Stimulated activated CD8-positive, alpha-beta memory T cell treated with anti-CD3 and anti-CD28 coated beads, Interleukin-7, amount 100 ng/mL, for 1 hour (primary cell): ENCODE measurements at places on chromosomes 11 and 22.

DNA sequence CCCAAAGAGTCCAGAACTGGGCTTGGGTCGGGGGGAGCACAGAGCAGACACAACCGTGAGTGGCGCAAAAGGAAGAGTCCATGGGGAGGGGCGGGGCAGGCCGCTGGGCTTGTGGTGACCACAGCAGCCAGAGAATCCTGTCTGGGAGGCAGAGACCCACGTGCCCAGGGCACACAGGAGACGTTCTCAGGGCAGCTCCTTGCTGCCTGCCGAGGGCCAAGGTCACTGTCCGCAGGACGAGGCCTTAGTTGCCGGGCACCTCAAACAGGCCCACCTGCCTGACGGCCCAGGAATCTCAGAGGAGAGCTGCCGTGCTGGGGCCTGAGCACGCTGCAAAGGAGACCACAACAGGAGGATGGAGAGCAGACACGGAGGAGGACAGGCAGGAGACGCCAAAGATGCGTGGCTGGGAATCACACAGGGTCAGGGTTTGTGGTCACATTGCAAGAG lies 87.8 kb downstream of the MYEOV start:
- no peak for DNase-seq

DNA sequence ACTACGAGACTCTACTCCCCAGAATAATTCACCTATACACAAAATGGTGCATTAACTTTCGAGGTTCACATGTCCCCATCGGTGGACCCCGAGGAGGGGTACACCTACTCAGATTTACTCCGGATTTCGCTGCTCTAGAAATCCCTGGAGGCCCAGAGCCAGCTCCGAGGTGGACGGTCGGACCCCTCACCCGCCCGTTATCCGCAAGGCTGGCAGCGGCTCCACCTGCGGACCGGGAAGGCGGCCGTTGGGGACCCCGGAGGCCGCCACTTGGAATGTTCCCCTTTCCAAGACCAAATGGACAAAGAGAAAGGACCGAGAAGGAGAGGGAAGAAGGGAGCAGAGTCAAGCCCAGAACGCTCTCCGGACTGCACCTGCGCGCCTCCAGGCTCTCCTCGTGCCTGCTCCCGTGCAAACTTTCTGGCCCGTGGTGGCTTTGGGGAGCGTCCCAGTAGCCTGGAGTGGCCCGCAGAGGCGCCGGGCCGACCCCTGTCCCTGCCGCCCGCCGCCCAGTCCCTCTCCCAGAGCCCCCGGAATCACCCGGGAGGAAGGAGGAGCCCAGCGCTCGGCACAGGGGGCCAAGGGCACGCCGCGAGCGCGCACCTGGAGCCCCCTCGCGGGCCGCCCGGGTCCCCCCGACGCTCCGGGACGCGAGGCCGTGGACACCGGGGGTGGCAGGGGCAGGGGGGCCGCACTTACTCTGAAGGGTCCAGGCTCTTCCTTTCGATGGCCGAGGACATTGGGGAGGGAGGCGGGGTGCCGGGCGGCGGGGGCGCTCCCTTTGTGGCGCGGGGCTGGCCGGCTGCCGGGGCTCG lies 23.0 kb downstream of the LMO2 start:
- DNase-seq, result no peak

GRCh38 chr22:29184849-29185490 lies 20.7 kb upstream of the EMID1 start:
- no peak for DNase-seq

DNA sequence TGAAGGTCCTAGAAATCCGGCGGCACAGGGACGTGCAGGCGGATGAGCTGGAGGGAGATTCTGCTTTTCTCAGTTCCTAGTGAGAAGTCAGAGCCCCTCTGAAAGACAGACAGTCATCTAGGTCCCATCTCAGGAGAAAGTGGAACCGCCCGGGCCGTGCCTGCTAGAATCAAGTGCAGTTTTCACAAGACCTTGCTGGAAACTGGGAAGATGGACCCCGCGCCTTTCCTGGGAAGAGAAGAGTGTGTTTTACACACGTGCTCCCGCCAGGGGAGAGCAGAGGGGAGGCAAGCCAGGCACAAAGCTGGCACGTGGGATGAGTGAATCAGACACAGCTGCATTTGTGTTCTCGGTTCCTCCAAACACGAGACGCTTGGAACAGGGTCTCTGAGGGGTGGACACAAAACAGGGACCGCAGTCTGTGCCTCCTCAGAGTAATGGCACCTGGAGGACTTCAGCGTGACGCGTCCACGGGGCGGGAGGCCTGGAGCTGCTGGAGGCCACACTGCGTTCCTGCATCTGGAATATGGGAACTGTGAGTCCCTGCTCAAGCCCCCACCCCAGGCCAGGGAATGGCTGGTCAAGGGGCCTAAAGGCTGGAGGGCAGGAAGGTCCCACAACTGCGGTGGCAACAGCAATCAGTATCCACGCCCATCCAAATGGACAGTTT lies 218.3 kb downstream of the BRD1 start:
- no peak for DNase-seq
